NCI-H1436 treated with DMSO at 0.1 percent for 48 hours (cell line): ENCODE measurements at places on chromosomes 16 and 17.

- DNase-seq, result no peak
Measured at GRCh38 chr17:3903051-3903825, 10.4 kb upstream of the CAMKK1 start.

GRCh38 chr16:48335961-48336360, 49.3 kb downstream of the SIAH1 start:
- no peak for DNase-seq

- no peak for DNase-seq
Measured at GRCh38 chr17:77534137-77534536, 393.4 kb downstream of the SEC14L1 start.

DNA sequence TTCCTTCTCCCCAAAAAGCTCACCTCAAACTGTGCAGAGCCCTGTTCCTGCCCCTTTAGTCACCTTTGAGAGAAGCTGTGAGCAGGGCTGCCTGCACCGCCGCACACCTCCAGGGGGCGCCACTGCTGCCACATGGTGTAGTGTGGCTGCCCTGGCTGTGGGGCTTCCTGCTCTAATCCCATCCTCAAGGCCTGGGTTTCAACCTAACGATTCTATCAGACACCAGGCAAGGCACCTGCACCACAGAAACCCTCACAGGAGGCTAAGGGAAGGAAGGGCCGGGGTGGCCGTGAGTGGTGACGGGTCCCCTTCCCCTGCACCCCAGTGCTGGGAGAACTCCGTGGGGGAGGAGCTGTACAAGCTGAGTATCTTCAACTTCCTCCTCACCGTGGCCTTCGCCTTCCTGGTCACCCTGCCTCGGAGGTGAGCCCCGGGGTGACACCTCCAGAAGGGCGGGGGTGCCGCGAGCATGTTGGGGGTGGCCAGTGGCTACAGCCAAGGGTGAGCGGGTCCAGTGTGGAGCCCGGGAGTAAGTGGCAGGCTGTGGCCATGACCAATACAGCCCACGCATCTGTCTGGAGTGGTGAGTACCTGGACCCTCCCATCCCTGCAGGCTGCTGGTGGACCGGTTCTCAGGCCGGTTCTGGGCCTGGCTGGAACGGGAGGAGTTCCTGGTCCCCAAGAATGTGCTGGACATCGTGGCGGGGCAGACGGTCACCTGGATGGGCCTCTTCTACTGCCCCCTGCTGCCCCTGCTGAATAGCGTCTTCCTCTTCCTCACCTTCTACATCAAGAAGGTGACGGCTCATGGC, 7.0 kb downstream of the TMC8 start:
- no peak for DNase-seq

DNA sequence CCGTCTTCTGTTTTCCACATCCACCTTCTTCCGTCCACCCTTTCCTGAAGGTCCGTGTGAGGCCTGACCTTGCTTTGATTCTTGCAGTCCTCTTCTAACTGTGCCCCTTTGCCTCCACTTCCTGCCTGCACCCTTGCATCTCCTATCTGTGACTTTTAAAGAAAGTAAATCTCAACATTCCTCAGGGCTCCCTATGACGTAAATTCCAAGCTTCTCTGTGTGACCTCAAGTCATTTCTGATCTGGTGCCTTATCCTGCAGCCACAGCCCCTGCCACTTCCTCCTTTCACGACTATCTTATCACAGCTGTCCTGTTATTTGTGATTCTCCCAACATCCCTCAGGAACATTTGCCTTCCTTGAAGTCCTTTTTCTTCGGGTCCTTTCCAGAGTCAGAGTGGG, 520.5 kb downstream of the CDH13 start:
- no peak for DNase-seq

DNA sequence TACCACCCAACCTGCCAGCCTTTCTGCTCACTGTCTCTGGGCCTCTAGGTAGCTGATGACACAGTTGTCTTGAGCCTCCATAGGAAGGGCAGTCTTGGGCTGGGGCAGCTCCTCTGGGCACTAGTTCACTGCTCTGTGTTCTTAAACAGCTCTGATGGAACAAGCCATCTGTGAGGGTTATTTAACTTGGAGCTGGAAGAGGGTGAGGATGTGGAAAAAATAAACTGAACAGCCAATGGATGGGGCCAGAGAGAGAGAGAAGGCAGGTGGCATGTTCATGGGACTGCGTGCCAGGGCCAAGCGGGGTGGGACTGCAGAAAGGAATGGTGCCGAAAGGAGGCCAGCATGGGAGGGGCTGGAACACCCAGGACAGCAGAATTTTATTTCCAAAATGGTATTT, 52.6 kb downstream of the HIC1 start:
- DNase-seq, result no peak

DNA sequence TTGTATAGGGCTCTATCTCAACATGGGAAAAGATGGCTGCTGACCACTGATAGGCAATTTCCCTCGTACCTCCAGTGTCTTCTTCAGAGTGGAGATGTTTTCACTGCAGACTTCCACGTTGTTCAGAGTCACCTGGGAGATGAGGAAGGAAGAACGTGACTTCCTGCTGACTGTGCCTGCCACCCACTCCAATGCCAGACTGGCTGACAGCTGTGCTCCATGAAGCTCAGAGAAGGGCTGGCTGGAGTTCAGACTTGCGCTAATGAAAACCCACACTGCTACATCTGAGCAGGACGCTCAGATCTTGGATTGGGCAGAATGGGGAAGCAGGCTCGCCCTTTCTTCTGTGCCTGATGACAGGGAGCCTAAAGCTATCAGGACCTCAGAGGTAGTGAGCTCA, 33.1 kb downstream of the COG4 start:
- DNase-seq, result no peak

- DNase-seq, result no peak
Measured at GRCh38 chr17:42563543-42563942, 1.6 kb downstream of the COASY start.

GRCh38 chr17:8212312-8213180, 2.2 kb upstream of the AURKB start:
- no peak for DNase-seq

DNA sequence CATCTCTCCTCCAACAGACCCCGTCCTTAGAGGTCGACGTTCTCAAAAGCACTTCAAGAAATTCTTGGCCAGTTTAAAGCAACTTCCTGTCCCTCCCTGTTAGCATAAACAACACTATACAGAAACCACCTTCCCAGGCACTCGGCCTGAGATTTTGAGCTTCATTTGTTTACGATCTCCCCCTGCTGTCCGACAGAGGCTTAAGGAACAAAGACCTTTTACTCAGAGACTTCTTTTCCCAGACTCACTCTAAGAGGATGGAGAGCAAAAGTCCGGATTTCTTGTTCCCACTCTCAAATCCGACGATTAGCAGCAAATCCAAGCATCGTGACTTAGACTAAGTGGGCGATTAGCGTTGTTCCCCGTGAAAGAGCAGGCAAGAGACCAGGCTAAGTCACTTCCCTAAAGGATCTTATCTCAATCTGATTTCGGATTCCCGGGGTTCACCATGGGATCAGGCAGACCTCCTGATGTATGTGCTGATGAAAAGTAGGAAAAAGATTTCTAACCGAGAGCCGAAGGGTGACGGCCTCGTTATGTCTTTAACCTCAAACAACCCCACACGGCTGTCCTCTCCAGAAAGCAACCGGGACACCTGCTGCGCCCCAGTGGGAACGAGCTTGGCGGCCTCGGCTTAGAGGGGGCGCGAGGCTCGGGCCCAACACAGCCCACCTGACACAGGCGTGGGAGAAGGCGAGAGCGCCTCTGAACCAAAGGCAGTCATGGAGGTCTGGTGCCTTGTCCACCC, 598 bp downstream of the INPP5K start:
- no peak for DNase-seq

- DNase-seq, result no peak
Measured at GRCh38 chr17:45232514-45233422, 11.1 kb downstream of the FMNL1 start.

DNA sequence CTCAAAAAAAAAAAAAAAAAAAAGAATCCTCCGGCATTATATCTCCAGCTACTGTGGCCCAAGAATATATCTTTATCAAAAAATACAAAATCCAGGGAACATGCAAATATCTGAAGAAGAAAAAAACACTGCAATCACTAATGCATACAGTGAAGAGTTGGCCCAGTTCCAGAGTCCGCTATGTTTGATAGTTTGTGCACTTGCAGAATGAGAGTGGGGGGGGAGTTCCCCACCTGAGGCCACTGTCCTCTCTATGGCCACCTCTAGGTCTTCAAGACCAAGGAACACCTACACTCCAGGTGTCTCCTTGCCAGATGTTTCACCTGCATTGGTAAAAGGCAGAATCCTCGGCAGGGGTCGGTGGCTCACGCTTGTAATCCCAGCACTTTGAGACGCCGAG, 4.0 kb downstream of the ZNF785 start:
- no peak for DNase-seq
